ENCODE measurements at places on chromosomes 4 and X. TPM values are rescaled to one million over a fixed set of nuclear protein-coding genes. Genes with fewer than 3 reads are reported as not detected.

SLIT2 gene
- total RNA-seq = 3.1 TPM

CETN2 gene
- total RNA-seq = 45.4 TPM

ZNF711 gene
- total RNA-seq = 2.1 TPM

DNA sequence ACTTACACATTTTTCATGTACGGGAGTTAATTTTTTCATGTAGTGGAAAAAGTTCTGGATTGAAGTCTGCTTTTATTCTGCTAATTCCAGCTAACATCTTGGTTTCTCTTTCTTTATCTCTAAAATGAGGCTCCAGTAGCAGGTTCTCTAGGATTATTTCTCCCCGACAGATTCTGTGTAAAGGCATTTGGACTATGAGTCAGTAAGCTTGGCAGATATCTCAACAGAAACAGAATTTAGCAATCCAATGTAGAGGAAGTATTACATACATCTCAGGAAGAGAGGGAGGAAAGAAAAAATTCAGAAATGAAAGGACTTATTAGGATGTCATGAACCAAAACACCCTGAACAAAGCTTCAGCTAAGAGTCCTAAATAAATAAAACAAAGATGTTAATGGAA lies 1682.3 kb upstream of the TENM3 start:
- DNase-seq = no peak

DNA sequence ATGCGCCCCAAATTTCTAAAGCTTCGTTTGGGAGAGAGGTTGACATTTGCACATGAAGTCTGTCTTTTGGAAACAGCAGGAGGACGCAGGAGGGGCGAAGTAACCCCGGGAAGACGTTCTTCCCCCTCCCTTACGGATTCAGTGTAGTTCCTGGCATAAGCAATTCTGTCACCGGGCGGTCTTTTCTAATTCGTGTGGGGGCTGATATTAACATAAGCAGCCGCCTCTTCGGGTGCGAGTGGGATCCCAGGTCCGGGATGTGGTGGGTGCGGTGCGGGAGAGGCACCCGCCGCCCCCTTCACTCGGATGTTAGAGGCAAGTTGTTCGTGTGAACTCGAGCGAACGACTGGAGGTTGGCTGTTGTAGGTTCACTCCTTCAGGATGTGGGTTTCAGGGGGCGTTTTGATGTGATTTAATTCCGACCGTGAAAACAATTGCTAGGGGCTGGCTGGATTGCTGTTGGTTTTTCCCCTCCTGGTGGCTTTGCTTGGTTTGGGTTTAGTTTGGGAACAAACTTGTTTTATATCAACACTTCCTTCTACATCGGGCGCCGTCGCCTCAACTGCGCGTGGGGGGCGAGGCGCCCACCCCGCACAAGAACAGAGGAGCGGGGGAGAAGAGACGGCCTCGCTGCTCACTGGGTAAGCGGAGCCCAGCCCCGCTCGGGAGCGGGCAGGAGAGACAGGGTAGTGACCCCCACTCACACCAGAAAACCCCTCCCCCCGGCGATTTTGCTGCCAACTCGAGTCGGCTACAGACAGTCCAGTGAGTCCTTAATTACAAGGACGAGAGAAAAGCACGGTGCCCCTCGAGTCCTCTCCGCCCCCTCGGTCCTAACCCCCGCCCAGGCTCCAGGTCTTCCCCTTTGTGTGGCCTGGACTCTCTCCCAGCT lies 2.9 kb upstream of the LEF1 start:
- DNase-seq = no peak

GRCh38 chr4:64520421-64520820 lies 111.2 kb upstream of the TECRL start:
- DNase-seq = no peak

GRCh38 chr4:125225806-125226205 lies 88.9 kb upstream of the FAT4 start:
- DNase-seq = no peak

- DNase-seq = no peak
Measured at GRCh38 chrX:129678614-129679195, 23.9 kb upstream of the APLN start.

GRCh38 chr4:152364883-152365282 lies 171.0 kb downstream of the FBXW7 start:
- no peak for DNase-seq

- no peak for DNase-seq
Measured at GRCh38 chr4:163833669-163834068, 339.2 kb downstream of the TMA16 start.

- no peak for DNase-seq
Measured at GRCh38 chrX:152735860-152736511, 2.4 kb downstream of the MAGEA12 start.

DNA sequence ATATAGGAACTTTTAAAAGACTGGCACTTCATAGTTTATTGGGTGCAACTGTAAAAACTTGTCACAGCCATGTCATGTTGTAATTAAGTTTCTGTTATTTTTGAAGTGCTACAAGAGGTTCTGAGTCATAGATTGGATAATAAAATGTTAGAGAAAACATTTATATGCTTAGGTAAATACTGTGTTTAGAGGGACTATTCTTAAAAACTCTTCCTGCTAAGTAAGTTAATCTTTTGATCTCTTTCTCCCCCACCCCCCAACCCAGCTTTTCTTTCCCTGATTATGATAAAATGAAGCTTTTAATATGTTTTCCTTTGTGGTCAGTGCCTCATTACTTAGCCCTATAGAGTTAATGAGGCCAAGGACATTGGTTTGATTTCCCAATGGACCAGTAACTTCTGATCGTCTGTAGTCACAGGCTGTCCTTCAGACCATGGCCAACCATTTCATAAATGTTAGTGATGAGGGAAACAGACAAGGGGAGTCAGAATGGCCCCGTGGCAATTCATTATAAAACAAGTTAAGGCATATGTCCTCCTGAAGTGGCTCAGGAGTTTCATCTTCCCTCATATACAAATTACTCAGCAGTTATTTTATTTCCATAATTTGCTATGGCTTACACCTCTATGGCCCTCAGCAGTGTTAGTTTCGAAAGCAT lies 3.9 kb upstream of the PDLIM5 start:
- DNase-seq = no peak

DNA sequence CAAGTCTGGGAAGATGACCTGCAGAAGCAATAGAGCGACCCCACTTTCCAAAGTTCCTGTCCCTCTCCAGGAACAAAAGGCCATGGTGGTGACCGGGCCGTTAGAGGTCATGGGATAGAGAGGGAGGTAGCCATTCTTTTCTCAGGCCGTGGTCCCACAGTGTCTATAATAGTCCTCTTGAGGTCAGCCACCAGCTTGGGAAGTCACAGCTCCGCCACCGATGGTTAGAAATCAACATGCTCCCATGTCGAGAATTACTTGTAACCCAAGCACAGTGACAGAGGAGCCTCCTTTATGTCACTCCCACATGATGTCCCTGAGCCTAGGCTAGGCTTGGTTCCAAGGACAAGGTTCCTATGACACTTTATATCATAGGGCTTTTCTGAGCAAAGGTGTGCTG lies 48.3 kb upstream of the CBR4 start:
- DNase-seq = peak; percentile 72

GRCh38 chrX:130055103-130055502 lies 55.2 kb downstream of the ELF4 start:
- DNase-seq = peak; percentile 69

DNA sequence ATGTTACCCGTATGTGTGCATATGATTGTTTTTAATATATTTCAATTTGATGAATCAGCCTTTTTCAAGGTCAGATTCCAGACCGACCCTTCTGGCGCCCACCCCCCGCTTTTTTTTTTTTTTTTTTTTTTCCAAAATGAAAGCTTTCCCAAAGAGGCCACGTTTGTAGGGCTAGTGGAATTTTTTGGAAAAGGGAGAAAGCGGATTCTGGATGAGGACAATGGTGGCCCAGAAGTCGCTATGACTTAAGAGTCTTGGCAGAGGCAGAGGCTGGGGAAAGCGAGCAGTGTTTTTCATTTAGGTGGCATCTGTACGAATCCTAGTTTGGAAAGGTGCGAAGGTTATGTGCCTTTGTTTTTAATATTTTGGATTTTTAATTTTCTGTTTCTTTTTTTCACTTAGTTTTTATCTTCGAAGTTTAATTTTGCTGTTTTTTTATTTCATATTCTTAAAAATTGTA lies 14.6 kb downstream of the NDUFB11 start:
- peak; percentile 8 for DNase-seq

- no peak for DNase-seq
Measured at GRCh38 chr4:81648576-81649275, 177.0 kb upstream of the RASGEF1B start.

GRCh38 chrX:12580548-12580947 lies 210.7 kb upstream of the PRPS2 start:
- no peak for DNase-seq

DNA sequence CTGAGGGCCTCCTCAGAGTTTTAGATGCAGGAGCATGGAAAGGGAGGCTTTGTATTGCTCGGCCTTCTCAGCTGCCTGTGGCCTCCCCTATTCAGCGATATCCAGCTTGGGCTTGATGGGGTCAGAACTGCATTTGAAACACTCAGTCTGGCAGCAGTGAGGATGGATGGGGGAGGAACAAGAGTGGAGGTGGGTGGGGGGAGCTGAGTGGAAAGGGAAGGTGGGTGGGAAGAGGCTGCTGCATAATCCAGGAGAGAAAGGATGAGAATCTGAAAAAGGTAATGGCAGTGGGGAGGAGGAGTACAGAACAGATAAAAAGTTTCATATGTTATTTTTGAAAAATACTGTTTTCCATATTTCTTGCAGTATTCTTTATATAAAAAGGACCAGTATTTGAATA lies 202.7 kb downstream of the SLC4A4 start:
- no peak for DNase-seq

GRCh38 chr4:81492606-81493230 lies 21.0 kb upstream of the RASGEF1B start:
- no peak for DNase-seq

- DNase-seq = no peak
Measured at GRCh38 chr4:155948541-155948940, 5.1 kb downstream of the CTSO start.

DNA sequence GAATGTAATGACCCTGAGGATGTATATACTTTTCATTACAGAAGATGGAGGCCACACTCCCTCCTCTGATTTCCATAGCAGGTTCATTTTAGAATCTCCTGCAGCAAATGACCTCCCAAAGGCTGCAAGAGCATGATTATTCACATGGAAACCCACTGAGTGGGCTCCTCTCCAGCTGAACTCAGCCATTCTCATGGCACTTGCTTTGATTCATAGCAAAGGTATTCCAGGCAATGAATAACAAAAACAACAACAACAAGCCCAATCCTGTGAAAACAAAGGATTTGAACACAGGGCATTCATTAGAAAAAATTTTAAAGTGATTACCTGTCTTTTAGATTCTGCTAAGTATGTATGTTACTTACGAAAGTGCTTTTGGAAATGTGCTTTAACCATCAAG lies 894.0 kb upstream of the FRG1 start:
- DNase-seq = no peak
